Anterior cingulate cortex (tissue), 58 donors: ENCODE measurements at places on chromosomes 5 and 9.

- no peak for DNase-seq
Measured at GRCh38 chr5:149903404-149903803, 41.2 kb downstream of the PDE6A start.

GRCh38 chr5:151200913-151201595 is 22.8 kb downstream of the CCDC69 start:
- no peak for DNase-seq

DNA sequence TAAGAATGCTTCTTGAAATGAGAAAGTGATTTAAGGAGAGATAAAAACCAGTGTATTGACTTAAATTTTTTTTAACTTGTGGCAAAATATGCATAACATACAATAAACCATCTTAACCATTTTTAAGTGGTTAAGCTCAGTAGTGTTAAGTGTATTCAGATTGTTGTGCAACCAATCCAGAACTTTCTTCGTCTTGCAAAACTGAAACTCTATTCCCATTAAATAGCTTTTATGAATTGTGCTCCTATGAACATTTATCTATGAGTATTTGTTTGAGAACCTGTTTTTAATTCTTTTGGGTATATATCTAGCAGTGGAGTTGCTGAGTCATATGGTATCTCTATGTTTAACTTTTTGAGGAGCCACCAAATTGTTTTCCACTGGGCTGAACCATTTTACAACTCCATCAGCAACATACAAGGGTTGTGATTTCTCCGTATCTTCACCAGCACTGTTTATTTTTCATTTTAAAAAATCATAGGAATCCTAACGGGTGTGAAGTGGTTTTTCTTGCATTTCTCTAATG is 76.6 kb upstream of the ACTBL2 start:
- DNase-seq: no peak

DNA sequence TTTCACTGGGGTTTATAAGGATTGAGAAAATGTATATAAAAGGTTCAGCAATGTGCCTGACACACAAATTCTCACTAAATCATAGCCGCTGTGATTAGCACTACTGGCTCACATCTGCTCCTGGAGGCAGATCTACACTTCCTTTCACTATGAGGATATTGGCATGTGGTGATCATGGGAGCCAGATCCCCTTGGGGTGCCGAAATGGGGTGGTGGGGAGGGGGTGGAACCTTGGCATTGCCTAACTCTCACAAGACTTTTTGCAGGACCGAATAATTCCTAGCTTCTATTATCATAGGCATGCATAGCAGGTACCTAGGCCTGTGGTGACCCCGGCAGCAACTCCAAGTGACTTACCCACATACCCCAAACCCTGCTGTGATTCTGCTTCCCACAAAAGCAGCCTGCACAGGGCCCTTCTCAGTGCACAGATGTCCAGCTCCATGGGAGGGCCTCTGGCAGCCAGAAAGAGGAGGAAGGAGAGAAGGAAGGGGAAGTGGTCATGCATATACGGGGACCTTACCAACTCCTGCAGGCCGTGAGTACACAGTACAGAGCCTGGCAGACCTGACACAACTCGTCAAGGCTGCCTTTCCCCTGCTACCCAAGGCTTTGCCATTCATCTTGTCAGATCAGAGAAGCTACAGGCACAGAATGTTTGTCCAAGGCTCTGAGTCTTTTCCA is 61.3 kb upstream of the IQGAP2 start:
- DNase-seq: no peak

DNA sequence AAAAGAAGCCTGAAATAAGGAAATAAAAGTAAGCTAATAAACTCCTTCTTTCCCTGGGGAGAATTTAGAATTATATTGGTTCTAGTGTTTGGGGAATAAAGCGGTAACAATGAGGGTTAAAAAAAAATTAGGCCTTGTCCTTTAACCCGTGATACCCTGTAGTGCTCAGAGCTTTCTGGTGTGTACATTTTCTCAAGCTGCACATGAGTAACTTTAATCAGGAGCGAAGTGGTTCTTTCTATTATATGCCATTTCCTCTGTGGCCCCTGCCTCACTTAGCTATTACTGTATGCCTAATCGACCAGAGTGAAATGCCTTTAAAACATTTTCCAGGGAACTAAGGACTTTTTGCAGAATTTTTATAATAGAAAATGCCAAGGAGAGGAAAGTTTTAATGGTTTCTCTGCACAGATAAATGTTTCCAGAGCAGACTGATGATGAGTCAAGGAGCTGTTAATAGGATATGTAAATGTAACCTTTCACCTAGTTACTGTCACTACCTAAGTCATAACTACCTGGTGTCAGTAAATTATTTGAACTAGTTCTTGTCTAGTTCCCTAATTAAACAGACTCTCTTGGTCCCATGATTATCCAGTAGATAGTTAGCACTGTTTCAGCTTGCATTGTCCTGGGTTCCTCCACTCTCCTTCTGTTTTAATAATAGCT is 7.6 kb downstream of the PAM start:
- no peak for DNase-seq

- DNase-seq: no peak
Measured at GRCh38 chr5:3546028-3546427, 49.6 kb upstream of the IRX1 start.

DNA sequence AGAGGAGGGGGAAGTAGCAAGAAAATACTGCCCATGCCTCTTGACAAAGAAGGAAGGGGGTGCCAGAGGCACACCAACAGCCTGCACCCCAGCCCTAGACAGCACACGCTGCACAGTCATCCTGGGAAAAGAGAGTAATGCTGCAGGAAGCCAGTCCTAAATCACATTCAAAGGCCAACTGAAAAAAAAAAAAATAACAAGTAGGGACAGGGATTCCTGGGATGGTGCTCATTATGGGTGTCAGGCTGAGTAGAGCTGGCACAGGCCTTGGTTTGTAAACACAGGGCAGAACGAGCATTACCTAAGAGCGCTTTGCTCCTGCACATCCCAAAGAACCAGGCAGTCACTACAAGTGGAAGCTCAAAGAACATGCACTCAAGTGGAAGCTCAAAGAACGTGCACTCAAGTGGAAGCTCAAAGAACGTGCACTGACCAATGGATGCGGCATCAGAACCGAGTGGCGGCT is 7.8 kb downstream of the RAPGEF1 start:
- DNase-seq: no peak

DNA sequence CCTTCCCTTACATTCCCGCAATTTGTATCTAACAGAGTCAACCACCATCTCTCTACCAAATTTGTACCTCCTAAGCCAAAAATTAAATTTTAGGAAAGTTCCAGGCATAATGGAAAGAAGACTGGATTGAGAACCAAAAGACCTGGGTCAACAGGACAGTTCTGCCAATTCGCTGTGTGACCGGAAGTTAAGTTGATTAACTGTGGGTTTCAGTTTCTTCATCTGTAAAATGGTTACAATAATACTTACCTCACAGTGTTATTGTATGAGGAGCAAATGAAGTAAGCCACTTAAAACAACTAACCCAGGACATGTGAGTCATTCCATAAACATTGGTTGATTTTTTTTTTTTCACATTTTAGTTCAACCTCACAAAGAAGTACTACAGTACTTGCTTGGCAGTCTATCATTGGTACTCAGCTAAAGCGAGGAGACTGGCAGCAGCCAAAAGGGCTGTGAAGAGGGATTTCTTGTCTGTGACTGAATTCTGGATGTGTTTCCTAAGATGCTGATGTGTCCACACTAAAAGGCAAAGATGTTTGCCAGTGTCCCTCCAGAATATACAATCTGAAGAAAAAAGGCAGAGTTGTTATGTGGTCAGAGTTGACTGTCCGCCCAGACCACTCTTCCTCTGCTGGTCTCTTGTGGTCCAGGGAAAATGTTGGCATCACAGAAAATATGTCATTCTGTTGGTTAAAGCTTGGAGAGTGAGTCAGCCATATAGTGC is 198.6 kb downstream of the TLE1 start:
- no peak for DNase-seq

- no peak for DNase-seq
Measured at GRCh38 chr9:127361561-127361960, 35.4 kb upstream of the SLC2A8 start.

GRCh38 chr5:135216471-135217343 is 182.3 kb downstream of the MACROH2A1 start:
- DNase-seq: no peak

- no peak for DNase-seq
Measured at GRCh38 chr9:16236311-16236710, 634.2 kb downstream of the BNC2 start.

GRCh38 chr5:14263699-14264098 is 120.6 kb downstream of the TRIO start:
- DNase-seq: no peak

GRCh38 chr9:126927419-126927818 is 12.8 kb downstream of the RALGPS1 start:
- no peak for DNase-seq

- no peak for DNase-seq
Measured at GRCh38 chr9:95055851-95056551, 261.5 kb downstream of the FANCC start.

DNA sequence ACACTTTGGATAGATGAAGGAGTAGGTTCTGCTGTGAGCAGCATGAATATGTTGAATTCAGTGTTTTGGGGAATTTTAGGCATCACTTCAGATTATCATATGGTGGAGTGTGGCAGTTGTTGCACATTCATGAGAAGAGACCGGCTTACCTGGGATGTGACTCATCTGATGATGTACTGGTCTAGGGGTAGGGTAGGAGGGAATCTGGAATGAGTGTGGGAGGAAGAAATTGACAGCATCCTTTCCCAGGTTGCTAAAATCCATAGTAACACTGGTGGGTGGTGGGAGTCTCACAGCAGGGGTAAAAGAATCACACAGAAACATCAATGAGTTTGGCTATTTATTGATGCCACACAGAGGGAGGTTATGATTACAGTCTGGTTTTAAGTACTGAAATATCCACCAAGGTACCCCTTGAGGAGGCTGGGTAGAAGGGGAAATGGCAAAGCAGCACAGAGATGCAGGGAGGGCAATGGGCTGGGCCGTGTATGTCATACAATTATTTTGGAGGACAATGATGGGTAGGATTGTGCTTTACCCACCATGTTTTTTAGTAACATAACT is 82.5 kb downstream of the TARS1 start:
- no peak for DNase-seq

DNA sequence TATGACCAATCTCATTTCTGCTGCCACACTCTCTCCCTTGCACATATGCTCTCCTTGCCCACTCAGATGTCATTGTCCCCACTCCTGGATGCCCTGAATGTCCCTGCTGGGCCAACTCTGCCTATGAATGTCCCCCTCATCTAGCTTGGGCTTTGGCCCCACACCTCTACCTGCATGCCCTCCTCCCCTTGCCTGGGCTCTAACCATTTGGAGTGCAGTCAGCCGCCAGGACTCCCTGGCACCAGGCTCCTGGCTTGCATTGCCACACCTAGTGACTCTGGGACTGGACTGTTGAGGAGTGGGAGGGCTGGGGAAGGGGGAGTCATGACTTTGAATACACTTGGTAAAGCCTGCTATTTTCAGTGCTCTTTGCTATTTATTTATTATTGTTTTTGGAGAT is 41.6 kb upstream of the POMT1 start:
- DNase-seq: no peak

GRCh38 chr9:21796768-21797167 is 5.7 kb upstream of the MTAP start:
- no peak for DNase-seq

DNA sequence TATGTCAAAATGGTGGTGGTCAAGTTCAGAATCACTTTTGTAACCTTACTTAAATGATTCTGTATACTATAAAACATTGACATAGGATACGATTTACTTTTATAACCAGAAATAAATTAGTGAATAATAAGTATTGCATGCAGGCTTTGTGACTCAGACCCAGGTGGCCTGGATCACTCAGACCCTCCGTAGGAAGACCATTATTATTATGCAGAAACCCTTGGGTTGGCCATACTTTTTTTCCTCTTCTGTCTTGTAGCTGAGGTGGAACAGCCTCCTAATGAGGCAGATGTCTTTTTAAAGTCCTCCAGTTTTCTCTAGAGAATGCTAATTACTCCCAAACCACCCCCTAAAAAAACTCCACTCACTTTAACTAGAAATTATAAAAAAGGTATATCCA is 121.9 kb downstream of the LPAR1 start:
- DNase-seq: no peak

GRCh38 chr9:82247318-82247717 is 258.7 kb downstream of the SPATA31D1 start:
- DNase-seq: no peak

DNA sequence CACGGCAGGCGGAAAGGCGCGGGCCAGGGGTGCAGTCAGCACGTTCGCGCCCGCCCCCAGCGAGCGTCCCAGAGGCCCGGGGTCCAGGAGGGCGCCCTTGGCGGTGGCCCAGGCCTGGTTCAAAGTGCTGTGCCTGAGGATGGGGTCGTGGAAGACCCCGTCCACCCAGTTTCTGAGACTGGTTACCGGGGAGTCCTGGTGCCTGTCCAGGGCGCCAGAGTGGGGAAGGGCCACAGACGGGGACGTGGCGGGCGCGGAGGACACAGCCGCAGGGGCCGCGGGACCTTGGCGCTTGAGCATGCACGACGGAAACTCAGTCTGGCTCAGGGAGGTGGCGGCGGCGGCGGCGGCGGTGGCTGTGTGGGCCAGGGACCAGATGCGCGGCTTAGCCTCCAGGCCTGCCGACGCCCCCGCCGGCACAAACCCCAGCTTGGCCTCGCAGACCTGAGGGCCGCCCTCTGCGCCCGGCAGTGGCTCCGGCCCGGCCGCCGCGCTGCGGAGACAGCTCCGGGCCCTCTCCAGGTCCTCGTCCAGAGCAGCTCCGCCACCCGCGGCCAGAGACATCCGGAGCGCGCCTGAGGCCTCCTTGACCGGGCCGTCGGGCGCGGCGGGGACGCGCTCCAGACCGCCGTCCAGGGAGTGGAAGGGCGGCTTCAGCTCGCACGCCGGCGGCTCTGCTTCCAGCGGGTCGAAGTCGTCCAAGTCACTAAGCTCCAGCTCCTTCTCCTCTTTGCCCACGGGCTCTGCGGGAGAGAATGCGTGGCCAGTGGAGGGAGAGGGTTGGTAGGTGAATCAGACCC is 4.5 kb downstream of the IRX4 start:
- DNase-seq: no peak
